RWPE2 (cell line): ENCODE measurements at places on chromosomes 5 and 9.
A peak's percentile ranks its signal among the peaks of the same experiment; 100 is the strongest.

DNA sequence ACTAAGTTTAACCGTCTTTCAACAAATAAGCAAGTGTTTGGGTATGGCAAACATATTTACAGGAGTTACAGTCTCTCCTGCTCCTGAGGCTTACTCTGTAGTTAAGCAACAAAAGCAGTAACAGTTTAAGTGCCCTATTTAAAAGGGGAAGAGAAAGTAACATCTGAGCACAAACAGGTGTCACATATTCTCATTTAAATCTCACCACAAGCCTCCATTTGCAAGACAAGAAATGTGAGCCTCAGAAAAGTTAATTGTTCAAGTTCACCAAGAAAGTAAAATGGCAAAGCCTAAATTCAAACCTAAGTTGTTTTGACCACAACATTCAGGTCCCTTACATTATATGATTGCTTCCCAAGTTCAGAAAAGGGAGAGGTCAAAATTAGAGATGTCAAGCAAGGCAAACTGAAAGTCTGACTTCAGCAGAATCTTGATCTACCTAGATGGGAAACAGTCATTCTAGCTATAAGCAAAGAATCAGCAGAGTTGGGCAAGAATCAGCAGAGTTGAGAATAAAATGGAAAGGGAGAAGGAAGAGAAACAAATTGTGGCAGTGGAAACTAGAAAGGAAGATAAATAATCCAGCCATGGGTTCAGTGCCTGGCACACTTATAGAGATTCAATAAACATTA, 93.4 kb downstream of the STRBP start:
- no peak for DNase-seq

- DNase-seq = no peak
Observed at GRCh38 chr9:32344551-32345182, 39.8 kb upstream of the ACO1 start.

GRCh38 chr5:54860321-54860720, 125.1 kb downstream of the ESM1 start:
- no peak for DNase-seq

- DNase-seq = no peak
Observed at GRCh38 chr9:104997536-104997935, 69.6 kb upstream of the ABCA1 start.

DNA sequence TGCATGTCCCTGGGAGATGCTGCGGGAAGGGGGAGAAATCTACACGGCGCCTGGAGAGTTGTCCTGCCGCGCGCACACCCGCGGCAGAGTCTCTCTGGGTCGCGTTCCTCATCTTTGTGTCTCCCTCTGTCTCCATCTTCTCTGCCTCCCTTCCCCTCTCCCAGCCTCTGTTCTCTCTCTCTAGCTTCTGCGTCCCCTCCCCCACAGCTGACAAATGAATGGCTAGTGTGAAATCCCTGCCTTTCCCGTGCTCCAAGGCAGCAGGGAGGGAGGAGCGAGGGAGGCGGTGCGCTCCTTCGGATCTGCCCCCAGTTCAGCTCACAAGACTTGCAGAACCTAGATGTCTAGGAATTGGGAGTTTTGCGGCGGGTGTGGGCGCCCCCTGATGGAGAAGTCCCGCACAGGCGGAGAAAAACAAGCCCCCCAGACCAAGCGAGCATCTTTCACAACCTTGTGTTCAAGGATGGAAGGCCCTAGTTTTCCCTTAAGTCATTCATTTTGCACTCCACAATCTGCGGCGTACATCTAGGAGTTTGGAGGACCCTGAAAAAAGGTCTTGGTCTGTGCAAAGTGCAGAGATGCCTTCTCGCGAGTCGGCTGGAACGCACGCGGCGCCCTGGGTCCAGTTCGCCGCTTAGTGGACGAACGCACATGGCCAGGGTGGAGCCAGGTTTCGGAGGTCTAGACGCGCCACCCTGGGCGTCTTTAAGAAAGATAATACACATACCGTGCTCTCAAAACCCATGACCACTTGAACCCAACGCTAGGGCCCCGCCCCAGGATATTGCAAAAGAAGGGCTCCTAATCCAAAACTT, 2.0 kb downstream of the VCAN start:
- DNase-seq = peak; percentile 82

DNA sequence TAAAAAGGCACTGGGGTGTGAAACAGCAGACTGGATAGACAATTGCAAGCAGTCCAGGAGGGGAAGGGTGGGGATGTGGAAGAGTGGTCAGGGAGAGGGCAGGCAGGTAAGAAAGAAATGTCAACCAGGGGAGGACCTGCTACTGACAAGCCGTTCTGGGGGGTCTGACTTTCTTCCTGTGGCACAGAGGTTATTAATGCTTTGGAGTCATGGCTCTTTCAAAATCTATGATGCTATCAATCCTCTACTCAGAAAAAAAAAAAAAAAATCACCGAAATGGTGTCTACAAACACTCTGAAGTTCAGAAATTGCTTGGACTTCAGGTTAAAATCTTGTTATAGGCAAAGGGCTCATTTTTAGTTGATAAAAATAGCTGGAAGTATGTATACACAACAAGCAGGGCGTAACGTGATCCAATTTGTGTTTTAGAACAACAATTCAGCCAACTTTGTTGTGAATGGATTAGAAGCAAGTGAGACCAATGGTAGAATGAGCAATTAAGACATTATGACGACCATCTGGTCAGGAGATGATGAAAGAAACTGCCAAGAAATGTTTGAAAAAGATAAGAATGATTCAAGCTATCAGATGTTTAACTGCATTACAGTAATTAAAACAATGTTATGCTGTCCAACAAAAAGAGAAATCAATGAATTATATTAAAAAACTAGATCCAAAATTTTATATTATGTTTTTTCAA, 255.2 kb downstream of the DEPDC1B start:
- DNase-seq = no peak

GRCh38 chr5:137236849-137237507, 262.1 kb downstream of the SPOCK1 start:
- no peak for DNase-seq

GRCh38 chr5:180141068-180141660, 67.8 kb downstream of the RASGEF1C start:
- no peak for DNase-seq

GRCh38 chr5:57176350-57176857, 2.5 kb downstream of the GPBP1 start:
- DNase-seq = no peak

- no peak for DNase-seq
Observed at GRCh38 chr9:112970939-112971338, 41.1 kb downstream of the ZNF883 start.

- no peak for DNase-seq
Observed at GRCh38 chr9:100125910-100126309, 26.9 kb downstream of the INVS start.

DNA sequence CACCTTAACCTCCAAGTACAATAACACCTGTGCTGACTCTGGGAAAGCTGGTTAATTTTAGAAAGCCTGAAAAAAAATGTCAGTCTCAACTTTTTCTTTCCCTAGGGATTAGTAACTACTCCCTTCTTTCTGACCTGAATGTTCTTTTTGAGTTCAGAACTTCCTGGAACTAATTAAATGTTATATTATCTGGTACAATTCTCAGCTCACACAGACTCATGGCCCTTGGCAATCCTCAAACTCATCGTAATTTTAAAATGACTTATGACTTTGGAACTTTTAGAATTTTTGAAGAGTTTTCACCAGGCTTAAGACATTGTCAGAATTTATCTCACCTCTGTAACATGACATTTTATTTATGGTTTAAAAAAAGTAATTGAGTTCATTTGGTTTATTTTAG, 315.0 kb downstream of the FER start:
- no peak for DNase-seq

- DNase-seq = peak; percentile 59
Observed at GRCh38 chr5:157460921-157461792, 1.1 kb downstream of the NIPAL4 start.

- DNase-seq = no peak
Observed at GRCh38 chr9:78143281-78144007, 92.4 kb upstream of the CEP78 start.

- no peak for DNase-seq
Observed at GRCh38 chr5:176812269-176813259, 2.2 kb downstream of the UNC5A start.

DNA sequence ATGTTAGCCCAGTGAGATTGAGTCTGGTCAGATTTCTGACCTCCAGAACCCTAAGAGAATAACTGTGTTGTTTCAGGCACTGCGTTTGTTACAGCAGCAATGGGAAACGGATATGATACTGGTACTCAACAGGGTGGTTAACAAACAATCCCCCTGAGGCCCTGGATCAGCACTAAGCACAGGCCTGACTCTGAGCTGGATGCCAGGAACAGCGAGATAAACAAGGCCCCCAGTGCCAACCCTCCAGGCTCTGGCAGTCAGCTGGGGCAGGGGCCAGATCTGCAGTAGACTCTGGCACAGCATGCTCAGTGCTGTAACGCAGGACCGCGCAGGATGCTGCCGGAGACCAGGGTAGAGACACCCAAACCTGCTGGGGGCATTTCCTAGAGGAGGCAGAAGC, 22.1 kb downstream of the CPLX2 start:
- DNase-seq = no peak

DNA sequence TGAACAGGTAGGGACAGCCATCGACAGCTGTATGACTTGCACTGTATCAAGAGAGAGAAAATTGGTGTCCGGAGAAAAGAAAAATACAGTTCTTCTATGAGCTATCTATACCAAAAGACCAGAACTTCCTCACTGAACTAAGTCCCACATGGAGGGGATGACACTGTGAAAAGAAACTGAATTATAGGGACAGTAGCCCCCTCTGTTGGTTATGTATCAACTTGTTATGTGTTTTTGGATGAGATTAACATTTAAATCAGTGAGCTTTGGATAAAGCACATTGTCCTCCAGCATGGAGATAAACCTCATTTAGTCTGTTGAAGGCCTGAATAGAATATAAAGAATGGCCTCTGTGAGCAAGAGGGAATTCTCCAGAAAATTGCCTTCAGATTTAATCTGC, 176.6 kb upstream of the SH3GL2 start:
- no peak for DNase-seq
